ENCODE measurements at places on chromosomes 12 and 14. TPM values are rescaled to one million over a fixed set of nuclear protein-coding genes. Genes with fewer than 3 reads are reported as not detected.

DNA sequence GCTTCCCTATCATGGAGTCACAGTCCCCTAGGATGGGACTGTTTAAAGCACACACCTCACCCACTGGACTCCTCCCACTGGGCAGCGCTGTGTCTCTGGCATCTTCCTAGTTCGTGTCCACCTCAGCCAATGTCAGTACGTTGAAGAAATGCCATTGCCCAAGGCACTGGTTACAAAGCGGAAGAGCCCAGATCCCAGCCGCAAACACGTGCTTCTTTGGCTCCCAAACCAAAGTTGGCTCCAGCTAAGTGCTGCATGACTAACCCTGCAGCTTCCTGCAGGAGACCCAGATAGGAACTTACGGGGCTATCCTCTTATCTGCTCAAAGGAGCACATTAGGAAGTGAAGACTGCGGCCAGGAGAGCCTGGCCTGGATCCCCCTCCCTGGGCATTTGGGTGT lies 9.3 kb downstream of the SYNE3 start:
- no peak overlapping the region for H3K4me3 ChIP-seq
- H3K27me3 ChIP-seq: peaks cover 28% of the 10 kb centered on the region
- no peak for DNase-seq
- H3K36me3 ChIP-seq: no peaks in the 10 kb centered on the region
- H3K4me1 ChIP-seq: no peaks in the 10 kb centered on the region

- DNase-seq: no peak
- H3K27ac ChIP-seq: no peak overlapping the region
- H3K36me3 ChIP-seq: peaks cover 5% of the 10 kb centered on the region
- H3K4me1 ChIP-seq: peaks cover 6% of the 10 kb centered on the region
Measured at GRCh38 chr14:34965912-34966311, 16.9 kb upstream of the SRP54 start.

GRCh38 chr14:33567023-33567728 lies 383.7 kb downstream of the EGLN3 start:
- no peaks in the 10 kb centered on the region for H3K27me3 ChIP-seq
- H3K27ac ChIP-seq: no peak overlapping the region
- no peak overlapping the region for H3K4me3 ChIP-seq
- DNase-seq: no peak
- H3K36me3 ChIP-seq: no peaks in the 10 kb centered on the region

DNA sequence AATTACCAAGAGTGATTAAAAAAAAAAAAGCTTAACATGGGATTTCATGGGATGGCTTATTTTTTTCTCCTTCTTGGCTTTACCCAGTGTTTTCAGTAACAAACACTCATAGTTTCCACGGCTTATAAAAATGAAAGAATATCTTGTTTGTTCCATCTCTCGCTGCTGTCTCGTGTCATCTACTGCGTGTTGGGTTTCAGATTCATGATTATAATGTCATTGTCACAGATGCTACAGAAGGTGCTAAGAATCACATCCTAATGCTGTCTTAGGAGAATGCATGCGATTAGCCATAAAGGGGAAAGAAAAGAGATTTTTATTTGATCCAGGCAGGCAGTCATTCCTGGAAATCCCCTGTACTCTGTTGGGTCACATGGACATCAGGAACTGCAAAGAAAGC lies 1267.6 kb upstream of the TMEM132C start:
- H3K4me1 ChIP-seq: no peaks in the 10 kb centered on the region
- H3K27ac ChIP-seq: no peak overlapping the region
- no peaks in the 10 kb centered on the region for H3K36me3 ChIP-seq
- H3K4me3 ChIP-seq: no peak overlapping the region
- no peak for DNase-seq

- H3K4me1 ChIP-seq: no peaks in the 10 kb centered on the region
- H3K36me3 ChIP-seq: peaks cover 55% of the 10 kb centered on the region
- no peak overlapping the region for H3K4me3 ChIP-seq
- DNase-seq: no peak
- H3K27me3 ChIP-seq: no peaks in the 10 kb centered on the region
Measured at GRCh38 chr12:67318786-67319185, 49.6 kb downstream of the CAND1 start.

The STAC3 gene
- total RNA-seq: 10.6 TPM

DNA sequence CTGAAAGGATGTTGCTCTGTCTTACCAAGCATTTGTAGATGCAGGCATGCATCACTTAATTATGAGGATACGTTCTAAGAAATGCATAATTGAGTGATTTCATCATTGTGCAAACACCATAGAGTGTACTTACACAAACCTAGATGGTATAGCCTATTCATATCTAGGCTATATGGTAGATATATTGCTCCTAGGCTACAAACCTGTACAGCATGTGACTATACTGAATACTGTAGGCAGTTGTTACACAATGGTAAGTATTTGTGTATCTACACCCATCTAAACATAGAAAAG lies 75.9 kb downstream of the IFT81 start:
- peaks cover 23% of the 10 kb centered on the region for H3K4me1 ChIP-seq
- H3K27ac ChIP-seq: no peak overlapping the region
- H3K4me3 ChIP-seq: no peak overlapping the region
